Activated CD4-positive, CD25-positive, alpha-beta regulatory T cell (primary cell): ENCODE measurements at places on chromosomes 5 and 9.

GRCh38 chr5:78568212-78568611 lies 80.4 kb downstream of the LHFPL2 start:
- no peak for DNase-seq

GRCh38 chr5:35771839-35772238 lies 84.9 kb upstream of the IL7R start:
- no peak for DNase-seq

- no peak for DNase-seq
Measured at GRCh38 chr5:2909035-2909434, 157.6 kb upstream of the IRX2 start.

DNA sequence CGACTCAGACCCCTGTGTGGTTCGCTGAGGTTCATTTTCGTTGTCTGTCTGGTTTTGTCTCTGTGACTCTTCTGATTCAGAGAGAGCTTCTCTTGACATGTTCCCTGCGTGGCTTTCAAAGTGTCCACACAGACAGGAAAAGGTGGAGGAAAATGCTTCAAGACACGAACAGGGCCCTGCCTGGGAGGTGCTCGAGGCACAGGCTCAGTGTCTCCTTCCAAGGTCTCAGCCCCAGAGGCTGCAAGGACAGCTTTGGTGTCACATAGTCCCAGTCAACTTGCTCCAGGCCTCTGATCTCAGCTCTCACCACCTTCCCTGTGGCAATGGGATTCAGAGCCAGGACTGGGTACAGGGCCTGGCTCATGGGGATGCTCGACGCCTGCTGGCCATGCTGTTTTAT lies 51.6 kb upstream of the SARDH start:
- DNase-seq, result no peak

DNA sequence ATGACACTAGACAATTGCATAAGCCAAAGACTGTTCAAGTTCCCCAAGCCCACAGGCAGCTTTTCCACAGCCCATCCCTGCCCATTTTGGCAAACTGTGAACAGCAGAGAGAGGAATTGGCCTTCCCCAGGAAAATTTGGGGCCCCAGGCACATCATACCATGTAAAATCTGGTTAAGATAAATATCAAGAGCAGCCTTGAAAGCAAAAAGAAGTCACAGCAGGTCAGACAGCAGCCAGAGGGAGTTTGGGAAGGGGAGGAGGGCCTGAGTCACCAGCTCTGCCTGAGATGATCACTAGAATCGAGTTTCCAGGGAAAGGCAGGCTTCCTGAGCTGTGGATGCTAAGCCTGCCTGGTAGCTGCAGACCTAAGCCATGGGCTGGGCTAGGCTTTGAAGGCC lies 179.2 kb downstream of the RFK start:
- DNase-seq, result no peak

DNA sequence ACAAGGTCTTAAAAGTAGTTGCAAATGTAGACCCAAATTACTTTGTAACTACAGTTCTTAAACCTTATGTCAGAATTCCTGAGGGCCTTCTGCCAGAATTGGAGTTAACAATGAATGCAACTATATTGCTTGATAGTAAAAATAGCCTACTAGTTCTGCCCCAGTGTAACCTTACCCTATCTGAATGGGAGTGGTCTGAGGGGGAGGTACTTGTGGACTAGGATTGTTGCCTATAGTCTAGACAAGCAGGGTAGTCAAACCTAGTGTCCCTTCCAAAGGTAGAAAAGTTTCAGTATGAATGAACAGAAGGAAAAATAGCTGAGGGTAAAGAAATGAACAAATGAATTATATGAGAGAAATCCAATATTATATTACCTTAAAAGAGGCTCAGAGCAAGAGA lies 242.2 kb downstream of the PJA2 start:
- DNase-seq, result no peak

GRCh38 chr5:65047948-65048690 lies 279.4 kb downstream of the CWC27 start:
- no peak for DNase-seq

DNA sequence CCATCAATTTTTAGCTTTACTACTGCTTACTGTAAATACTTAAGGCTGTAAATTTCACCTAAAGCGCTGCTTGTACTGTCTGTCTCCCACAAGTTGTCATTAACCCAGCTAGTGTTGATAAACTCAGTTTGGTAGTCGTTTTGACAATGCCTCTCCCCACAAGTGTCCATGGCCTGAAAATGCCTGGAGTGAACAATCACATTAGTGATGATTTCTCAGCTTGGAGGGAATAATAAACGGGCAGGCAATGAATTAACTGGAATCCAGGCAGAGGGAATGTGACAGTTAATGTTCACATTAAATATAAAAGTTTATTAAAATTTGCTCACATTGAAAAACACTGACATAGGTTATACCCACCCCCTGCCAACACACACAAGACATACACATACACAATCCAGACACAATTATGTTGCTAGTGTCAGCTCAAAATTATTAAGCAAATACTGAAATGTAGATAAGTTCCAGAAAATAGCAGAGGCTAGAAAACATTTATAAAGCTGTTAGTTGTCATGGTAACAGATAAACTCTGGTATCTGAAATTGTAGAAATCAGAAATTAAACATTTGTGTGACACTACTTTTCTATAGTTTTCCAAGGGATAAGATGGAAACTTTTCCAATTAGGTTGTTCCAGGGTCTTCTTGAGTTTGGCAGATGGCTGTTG lies 341.9 kb downstream of the DIRAS2 start:
- DNase-seq, result no peak
